ENCODE measurements at places on chromosomes 4 and X.

- no peak for DNase-seq
Observed at GRCh38 chrX:52425775-52426174, 57.0 kb downstream of the XAGE2 start.

DNA sequence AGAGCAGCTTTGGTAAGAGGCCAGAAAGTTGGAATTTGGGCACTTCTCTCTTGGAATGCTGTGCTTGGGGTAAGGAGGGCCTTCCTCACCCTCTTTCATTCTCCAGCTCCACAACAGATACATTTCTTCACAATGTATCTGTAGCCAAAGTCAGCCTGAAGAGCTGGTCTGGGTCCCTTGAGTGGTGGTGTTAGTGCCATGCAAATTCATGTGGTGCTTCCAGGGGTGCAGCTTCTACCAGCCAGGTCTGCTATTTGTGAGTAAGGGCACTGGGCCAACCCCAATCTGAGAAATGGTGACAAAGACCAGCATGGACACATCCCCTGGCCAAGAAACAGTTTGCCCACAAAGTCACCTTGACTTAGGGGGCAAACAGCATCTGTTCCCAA, 17.8 kb downstream of the AMER1 start:
- DNase-seq = no peak

- no peak for DNase-seq
Observed at GRCh38 chrX:16462912-16463311, 187.0 kb upstream of the S100G start.

GRCh38 chr4:97587912-97588311, 555.4 kb downstream of the STPG2 start:
- DNase-seq = no peak

GRCh38 chr4:721261-722168, 15.9 kb downstream of the PCGF3 start:
- no peak for DNase-seq

DNA sequence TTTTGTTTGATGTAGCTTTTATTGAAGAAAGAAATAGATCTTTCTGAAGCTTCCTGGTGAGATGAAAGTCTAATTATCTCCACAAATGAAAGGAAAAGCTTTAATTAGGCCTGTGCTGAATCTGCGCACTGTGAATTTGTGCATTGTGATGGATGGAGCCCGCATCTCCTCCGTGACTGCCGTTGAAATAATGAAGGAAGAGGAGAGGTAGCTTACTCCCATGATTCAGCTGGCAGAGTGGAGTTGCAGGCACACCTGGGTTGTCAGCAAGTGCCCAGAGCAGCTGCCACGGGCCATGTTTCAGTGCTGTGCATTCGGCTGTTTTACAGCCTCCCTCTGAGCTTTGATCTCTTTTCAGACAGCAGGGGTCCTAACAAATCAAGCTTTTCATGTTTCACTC, 735.3 kb upstream of the TENM3 start:
- DNase-seq = no peak

DNA sequence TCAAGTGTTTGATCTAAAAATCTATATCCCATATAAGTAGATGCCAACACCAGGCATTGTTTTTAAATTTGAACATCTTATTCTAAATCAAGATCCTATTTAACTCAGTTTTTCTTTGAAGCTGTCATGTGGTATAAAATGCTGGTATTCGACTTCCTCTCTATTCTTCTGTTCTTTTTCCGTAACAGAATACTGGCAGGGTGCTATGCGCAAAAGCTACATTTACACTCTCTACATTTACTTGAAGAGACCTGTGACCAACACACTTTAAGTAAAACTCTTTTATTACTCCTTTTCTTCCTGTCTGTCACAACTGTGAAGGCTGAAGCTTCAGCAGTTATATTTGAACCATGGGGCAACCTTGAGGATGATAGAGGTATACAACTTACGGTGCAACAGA, 612.8 kb downstream of the C4orf33 start:
- no peak for DNase-seq

DNA sequence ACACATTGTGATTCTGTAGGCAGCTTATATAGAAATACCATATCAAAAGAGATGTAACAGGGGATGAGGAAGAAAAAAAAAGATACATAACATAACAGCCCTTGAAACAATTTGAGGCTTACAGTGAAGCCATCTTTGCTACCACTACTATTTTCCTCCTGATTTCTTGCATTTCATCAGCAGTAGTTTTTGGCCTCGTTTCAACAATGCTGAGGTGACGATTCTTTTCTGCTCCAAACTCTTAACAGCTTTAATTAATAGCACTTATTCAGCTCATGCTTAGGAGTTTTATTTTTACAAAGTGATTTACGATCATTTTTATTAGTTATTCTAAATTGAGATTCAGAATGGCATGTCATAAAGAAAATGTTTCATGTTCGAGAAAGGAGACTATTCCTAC, 163.2 kb downstream of the DCK start:
- DNase-seq = no peak

- no peak for DNase-seq
Observed at GRCh38 chr4:94841864-94842221, 84.1 kb downstream of the BMPR1B start.

GRCh38 chr4:37324546-37324945, 80.0 kb downstream of the NWD2 start:
- no peak for DNase-seq

- DNase-seq = peak; percentile 6
Observed at GRCh38 chr4:85147481-85148076, 181.1 kb upstream of the WDFY3 start.

DNA sequence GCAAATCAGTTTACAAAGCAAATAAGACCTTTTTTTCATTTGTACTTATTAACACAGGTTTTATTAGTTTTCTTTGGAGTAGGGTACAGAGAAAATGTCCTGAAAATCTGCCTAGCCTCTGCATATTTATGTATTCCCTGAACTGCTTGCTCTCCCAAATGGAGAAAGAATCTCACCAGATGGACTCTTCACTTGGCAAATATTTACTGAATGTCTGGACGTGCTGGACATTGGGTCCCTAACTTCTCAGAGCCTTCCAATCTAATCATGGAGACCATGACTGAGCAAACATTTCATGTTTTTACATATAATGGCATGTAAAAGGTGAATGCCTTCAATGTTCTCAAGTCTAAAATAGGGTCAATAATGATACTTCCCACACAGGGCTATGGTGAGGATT, 126.0 kb downstream of the CHRDL1 start:
- no peak for DNase-seq

GRCh38 chr4:38769441-38769840, 13.3 kb downstream of the TLR10 start:
- DNase-seq = no peak

DNA sequence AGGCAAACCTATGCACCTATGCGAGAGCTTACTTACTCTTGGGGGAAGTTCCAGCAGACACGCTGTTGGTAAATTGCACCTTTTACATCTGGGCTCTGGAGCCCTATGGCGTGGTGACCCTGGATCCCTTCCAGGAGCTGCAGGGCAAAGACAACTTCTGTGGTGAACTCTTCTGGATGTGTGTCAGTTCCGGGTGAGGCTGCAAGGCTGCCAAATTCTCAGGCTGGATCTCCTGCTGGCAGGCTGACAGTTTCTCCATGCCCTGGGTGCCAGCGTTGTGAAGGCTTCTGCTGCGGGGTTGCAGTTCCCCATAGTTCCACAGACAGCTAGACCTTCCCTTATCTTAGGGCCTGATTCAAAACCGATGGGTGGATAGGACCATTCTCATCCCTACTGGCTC, 37.9 kb downstream of the RAP2C start:
- DNase-seq = no peak

DNA sequence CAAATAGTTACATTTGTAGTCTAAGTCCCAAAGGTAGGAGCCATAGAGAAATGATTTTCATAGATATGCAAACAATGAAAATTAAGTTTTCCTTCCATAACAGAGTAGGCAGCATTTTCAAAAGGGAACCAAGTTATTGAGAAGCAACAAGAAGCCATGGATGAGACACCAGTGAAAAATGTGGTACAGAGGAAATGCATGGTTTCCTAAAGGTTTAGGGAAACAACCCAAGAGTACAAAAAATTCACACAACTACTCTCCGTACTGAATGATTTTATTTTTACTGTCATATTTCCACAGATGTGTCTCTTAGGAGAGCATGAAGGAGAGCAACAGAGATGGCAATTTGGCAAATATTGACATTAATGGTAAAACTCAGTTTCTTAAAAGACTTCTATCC, 1408.9 kb upstream of the PCDH7 start:
- no peak for DNase-seq

GRCh38 chrX:124415115-124415800, 68.9 kb downstream of the SH2D1A start:
- DNase-seq = no peak

DNA sequence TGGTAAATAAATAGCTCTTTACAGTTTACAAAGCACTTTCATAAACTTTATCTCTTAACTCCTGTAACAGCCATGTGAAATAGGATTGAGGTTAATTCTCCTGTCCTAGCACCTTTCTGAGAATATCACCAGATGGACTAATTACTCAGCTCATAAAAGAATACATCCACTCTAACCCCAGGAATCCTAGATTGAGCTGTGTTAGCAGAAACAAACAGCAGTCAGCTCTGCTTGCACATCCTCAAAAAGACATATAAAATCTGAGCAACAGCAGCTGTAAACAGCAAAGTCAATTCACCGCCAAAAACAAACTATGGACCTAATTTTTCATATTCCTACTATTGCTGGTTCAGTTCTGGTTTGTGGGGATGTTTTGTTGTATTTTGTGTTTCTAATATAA, 182.8 kb downstream of the QDPR start:
- DNase-seq = no peak
